ENCODE measurements at places on chromosomes 5 and 9.

- DNase-seq, result no peak
Measured at GRCh38 chr5:81846301-81846700, 95.4 kb upstream of the SSBP2 start.

GRCh38 chr9:70398145-70398556, 16.3 kb downstream of the KLF9 start:
- no peak for DNase-seq

DNA sequence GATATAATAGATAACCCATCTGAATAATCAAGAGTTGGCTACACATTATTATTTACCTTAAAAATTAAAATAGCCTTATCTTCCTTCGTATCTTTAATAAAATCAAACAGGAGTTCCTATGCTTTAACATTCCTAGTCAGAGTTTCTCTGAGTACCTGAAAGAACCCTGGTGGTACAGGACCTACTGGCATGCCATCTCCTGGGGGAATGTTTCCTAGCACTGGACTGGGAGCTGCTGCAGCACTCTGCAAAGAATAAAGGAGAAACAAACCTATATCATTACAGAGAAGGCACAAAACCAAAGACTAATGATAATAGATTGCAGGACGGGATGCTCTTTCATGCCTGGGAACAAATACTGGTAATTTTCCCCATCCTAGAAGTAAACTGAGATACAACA, 119.5 kb upstream of the ACOT12 start:
- DNase-seq, result no peak

- no peak for DNase-seq
Measured at GRCh38 chr5:105840800-105841199, 1829.9 kb downstream of the EFNA5 start.

- no peak for DNase-seq
Measured at GRCh38 chr5:109029847-109030246, 282.1 kb downstream of the FER start.

GRCh38 chr9:124786881-124787573, 10.1 kb downstream of the OLFML2A start:
- no peak for DNase-seq

DNA sequence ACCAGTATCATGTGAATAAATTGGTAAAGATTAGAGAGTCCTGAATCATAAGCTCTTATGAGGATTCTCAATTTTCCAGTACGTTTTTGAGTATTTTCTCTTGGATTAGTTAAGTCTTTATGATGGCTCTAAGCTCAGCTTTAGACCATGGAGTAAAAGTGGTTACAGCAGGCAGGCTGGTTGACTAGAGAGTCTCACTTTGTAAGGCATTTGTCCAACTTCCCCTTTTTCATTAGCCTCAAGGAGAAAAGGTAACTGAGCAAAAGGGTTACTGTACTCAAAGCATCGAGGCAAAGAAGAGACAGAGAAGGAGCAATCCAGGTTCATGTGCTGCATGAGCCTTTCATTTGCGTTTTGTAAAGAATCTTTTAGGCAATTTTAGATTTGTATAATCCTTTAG, 8.5 kb downstream of the NOP16 start:
- DNase-seq, result no peak

GRCh38 chr5:128673970-128674369, 135.9 kb upstream of the FBN2 start:
- no peak for DNase-seq

- DNase-seq, result no peak
Measured at GRCh38 chr5:31153521-31153920, 40.0 kb upstream of the CDH6 start.

- DNase-seq, result no peak
Measured at GRCh38 chr5:1511651-1512540, 11.9 kb downstream of the LPCAT1 start.

DNA sequence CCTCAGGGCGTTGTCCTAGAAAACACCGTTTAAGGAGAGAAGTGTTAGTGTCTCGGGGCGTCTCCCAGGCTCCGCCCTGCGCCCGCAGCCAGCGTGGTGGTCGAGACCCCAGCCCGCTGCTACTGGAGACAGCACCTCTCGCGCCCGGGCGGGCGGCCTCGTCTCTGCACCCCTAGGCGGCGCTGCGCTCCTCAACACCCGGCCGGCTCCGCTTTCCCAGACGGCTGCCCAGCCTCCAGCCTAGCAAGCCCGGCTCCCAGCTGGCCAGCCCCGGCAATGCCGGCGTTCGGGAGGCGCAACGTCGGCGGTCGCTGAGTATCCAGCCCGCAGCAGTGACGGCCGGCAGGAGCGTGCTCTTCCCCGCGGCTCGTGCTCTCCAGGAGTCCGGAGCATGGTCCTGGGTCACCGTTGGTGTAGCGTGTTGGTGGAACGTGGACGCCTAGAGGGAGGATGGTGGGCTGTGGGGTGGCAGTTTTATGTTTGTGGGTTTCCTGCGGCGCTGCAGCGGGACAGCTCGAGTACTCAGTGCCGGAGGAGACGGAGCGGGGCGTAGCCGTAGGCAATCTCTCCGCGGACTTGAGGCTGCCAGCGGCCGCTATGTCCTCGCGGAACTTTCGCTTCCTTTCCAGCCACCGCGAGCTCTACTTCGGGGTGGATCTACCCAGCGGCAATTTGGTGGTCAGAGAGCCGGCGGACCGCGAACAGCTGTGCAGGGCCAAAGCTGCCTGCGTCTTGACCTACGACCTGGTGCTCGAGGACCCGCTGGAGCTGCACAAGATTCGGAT, 536 bp downstream of the PCDHAC1 start:
- no peak for DNase-seq

- no peak for DNase-seq
Measured at GRCh38 chr9:20227166-20227874, 395.0 kb downstream of the MLLT3 start.

DNA sequence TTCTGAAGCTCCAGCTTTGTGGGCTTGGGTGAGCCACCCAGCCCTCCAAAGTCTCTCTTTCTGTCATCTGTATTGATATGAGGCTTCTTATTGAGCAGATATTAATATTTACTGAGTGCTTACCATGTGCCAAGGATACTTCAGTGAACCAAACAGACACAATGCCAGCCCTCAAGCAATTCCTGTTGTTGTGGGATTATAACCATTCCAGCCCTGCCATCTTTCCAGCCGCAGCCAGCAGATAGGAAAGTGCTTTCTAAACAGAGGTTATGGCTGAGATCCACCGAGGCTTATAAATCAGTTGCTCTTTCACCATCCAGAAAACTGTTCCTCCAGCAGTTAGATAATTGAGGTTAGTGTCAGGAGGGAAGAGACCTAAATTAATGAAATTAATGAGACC, 137.7 kb upstream of the ALDH1B1 start:
- DNase-seq, result no peak

DNA sequence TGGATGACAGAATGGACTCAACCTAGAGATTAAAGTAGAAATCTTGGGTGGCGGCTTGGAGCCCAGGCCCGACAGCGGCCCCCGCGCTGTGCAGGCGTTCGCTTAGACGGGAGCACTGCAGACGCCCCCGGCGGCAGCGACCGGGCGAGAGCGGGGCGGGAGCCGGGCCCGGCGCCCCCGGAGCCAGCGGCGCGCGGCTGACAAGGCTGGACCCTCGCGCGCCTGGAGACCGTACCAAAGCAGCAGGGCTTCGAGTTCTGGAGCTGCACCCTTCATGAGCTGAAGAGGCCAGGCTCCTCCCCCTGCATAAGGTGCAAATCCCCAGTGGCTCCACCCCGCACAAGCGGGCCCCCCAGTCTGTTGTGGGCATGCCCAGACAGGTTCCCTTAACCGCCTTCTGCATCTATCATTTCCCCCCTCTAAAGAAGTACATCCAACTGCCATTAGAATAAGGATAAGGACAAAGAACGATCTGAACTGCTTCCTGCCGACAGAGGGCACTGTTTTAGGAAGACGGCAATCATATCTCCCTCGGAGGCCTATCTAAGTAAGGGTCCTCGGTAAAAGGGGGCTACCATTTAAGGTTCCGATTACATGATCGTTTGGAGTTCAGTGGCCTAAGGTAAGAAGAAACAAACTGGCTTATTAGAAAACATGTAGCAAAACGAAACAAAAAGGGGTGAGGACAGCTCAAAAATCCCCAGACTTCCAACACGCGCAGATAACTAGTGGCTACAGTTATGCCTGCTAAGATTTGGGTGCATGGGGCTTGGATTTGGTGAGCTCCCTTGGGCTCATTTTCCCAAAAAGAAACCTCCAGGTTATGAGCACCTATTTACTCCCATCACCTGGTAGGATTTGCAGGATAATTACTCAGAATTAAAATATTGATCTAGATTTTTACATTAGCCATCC, 66.3 kb downstream of the RGMB start:
- DNase-seq, result no peak

GRCh38 chr5:21831145-21831787, 1021.9 kb downstream of the CDH12 start:
- DNase-seq, result no peak

- DNase-seq, result no peak
Measured at GRCh38 chr5:121805911-121806310, 45.8 kb upstream of the FTMT start.

DNA sequence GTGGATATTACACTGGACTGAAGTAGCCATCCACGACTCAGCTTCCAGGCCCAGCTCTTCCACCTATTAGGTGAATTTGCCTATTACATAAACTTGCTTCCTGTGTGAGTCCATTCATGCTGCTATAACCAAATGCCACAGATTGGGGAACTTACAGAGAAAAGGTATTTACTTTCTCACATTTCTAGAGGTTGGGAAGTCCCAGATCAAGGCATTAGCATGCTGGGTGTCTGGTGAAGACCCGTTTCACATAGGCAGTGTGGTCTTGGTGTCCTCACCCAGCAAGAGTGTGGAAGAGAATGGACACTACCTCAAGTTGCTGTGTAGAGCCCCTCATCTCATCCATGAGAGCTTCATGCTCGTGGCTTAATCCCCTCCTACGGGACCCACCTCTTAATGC, 282.6 kb downstream of the IRX1 start:
- DNase-seq, result no peak

DNA sequence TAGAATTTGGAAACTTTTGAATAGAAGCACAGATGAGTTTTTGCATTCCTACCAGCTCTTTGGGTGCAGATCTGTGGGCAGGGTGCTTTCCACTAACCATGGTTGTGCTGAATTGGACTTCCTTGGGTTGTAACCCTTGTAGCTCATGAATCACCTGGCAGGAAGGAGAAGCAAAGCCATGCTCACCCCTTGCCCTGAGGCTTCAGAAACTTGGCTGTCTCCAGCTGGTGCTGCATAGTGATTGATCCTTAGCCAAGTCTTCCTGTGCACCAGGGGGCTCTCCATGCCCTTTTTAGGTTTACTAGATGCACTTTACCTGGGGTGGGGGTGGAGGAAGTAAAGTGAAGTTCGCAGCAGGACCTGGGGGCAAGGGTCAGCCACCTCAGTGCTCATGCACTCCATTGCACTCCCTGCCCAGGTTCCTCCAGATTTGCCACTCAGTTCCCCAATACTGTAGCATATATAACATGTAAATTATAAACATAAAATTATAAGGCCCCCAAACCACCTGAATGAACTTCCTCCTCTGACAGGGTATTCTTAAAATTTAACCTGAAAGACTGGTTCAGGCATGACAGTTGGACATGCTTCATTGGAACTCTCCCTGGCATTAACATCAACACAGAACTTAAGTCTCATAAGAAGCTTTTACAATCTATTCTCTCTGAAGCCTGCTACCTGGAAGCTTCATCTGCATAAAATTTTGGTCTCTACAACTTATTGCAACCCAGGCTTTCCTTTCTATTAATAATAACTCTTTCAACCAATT, 25.8 kb upstream of the IFNA14 start:
- DNase-seq, result no peak

GRCh38 chr5:151030056-151030336, 9.6 kb downstream of the GPX3 start:
- DNase-seq, result no peak

- no peak for DNase-seq
Measured at GRCh38 chr5:141484641-141485311, at the start of gene PCDHGC4. Gene PCDHGC4 (plus strand): TSS chr5:141485030. CDS start chr5:141485174, 144 bp downstream.

DNA sequence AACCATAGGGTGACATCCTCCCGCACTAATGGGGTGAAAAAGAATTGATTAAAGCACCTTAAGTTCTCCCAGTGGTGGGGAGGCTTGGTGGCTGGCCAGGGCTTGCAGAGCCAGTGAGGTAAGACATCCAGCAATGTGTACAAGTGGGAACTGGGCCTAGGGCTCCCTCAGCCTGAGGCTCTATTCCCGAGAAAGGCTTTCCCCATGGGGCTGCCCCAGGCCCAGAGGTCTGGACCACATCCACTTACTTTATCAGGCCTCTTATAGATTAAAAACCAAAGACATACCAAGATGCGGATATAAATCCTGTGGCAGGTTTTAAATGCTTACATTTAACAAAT, 35.3 kb downstream of the C5orf15 start:
- DNase-seq, result no peak

- DNase-seq, result no peak
Measured at GRCh38 chr9:135849181-135849580, 58.2 kb downstream of the CAMSAP1 start.

GRCh38 chr9:3088219-3088618, 244.3 kb upstream of the PUM3 start:
- DNase-seq, result no peak

DNA sequence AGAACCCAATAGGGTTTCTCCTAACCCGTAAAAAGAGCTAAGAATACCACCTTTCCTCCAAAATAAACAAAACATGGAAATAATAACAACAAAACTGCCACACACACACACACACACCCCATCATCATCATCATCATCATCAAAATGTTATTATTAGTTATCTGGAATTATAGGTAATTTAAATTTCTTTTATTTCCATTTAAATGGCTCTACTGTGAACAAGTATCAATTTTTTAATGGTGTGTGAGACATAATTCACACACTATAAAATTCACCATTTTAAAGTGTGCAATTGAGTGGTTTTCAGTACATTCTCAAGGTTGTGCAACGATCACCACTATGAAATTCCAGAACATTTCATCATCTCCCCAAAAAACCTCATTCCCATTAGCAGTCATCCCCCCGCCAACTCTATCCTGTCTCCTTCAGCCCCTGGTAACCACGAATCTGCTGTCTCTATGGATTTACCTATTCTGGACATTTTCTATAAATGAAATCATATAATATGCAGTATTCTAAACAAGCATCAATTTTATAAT, 172.7 kb downstream of the ROR2 start:
- no peak for DNase-seq

GRCh38 chr9:104826911-104827310, 63.0 kb downstream of the NIPSNAP3B start:
- no peak for DNase-seq

- DNase-seq, result no peak
Measured at GRCh38 chr9:106233116-106233515, 538.8 kb downstream of the TMEM38B start.

GRCh38 chr5:74314906-74315305, 325.6 kb downstream of the ENC1 start:
- peak; percentile 71 for DNase-seq

Data from epithelial cell of prostate (primary cell).